ENCODE measurements at places on chromosomes 5 and 9. TPM values are rescaled to one million over a fixed set of nuclear protein-coding genes. Genes with fewer than 3 reads are reported as not detected.
A peak's percentile ranks its signal among the peaks of the same experiment; 100 is the strongest.

The IFNA13 gene
- total RNA-seq: not detected

The ANKRD18A gene
- 4.5 TPM for total RNA-seq

The SMC5 gene
- total RNA-seq: 50.7 TPM

The IRX4 gene
- not detected for total RNA-seq

The OR1J4 gene
- 0.21 TPM for total RNA-seq

- no peak for DNase-seq
These were observed 4.4 kb upstream of the PDE6A start for GRCh38 chr5:149948993-149949392.

DNA sequence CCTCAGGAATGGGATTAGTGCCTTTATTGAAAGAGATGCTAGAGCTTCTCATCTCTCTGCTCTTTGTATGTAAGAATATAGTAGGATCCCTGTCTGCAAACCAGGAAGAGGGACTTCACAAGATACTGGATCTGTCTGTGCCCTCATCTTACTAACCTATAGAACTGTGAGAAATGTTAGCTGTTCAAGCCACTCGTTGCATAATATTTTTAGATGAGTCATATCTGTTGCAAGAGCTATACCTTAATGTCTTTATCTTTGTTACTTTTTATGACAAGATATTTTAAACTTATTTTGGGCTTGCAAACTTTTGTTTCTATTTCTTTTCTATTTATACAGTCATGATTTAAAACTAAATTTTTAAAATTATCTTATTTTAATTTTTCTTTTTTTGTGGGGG, 1296.8 kb upstream of the CDH6 start:
- DNase-seq: no peak

- DNase-seq: no peak
These were observed 545.2 kb upstream of the ACO1 start for GRCh38 chr9:31839273-31839672.

GRCh38 chr9:74770508-74771261, 117.0 kb downstream of the TRPM6 start:
- peak; percentile 79 for DNase-seq

- DNase-seq: no peak
These were observed 4.0 kb downstream of the TRAF1 start for GRCh38 chr9:120922404-120923195.

DNA sequence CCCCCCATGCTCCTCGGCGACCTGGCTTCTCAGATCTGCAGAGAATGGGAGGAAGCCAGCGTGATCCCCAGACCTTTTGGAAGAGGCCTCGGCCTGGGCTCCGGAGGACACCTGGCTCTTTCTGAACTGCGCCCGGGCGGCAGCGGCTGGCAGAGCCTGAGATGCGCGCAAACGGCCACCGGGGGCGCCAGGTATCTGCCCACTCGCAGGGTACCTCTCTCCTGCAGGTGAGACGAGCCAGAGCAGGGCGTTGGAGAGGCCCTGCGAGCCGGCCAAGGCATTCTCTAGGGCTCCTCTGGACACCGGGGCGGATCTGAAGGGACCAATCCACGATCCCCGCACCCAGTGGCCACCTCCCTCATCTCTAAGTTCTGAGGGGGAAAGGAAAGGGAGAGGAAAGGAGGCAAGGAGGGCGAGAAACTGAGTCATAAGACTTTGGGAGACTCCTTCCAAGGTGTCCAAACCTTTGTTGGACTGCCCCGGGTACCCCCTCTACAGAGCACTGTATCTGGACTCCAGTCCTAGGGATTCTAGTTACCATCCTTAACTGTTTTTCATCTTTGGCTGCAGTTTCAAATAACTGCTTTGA, 55.0 kb upstream of the SLC46A2 start:
- no peak for DNase-seq

GRCh38 chr9:101311191-101311590, 73.6 kb downstream of the BAAT start:
- DNase-seq: no peak

- DNase-seq: no peak
These were observed 120.6 kb downstream of the SEMA6A start for GRCh38 chr5:116453988-116454411.

- DNase-seq: no peak
These were observed 20.3 kb downstream of the CAMSAP1 start for GRCh38 chr9:135887021-135887507.

GRCh38 chr5:17163221-17163620, 54.2 kb upstream of the BASP1 start:
- no peak for DNase-seq

DNA sequence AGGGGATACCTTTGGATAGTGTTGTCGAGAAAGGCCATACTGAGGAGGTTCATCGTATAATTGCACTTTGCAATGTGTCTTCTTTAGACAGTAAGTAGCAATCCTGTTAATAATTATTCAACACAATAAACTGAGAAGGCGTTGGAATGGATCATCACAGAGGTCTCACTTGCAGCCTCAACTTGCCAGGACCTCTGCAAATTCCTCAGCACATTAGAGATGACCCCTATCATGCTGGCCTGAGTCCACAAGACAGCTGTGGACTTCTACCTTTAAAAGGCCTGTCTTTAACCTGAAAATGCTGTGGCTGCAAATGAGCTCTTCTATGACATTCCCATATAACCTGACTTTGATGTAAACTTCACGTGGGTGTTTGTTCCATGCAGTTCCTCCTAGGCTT, 14.1 kb downstream of the SH3TC2 start:
- DNase-seq: no peak

DNA sequence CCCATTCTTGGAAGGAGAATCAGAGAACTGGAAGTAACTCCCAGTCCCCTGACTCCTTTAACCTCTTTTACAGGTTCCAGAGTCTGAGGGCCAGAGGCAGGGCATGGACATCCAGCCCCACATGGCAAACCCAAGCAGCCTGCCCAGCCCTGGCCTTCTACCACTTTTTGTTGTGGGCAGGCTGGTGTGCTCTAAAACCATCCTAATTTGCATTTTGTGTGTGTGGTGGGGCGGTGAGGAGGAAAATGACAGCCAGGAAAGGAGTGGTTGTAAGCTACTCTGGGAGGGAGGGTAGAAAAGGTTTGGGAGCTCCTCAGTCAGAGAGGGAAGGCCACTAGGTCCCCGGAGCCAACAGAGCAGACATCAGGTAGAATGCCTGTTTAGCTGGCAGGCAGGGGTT, 90.6 kb downstream of the PSD2 start:
- DNase-seq: no peak

- peak; percentile 77 for DNase-seq
These were observed 71.5 kb downstream of the IL6ST start for GRCh38 chr5:55923177-55923771.

DNA sequence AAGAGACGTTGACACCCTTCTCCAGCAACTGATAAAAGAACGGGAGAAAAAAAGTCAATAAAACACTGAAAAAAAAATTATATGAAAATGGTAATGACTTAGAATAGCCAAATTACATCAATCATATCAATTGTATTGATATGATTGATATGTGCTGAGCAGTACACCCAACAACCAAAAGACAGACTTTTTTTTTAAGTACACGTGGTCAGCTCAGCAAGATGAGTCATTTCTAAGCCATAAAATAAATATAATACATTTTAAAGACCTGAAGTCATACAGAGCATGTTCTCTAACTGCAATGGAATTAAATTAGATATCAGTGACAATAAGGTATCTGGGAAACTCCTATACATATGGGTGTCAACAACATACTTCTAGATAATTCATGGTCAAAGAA, 30.9 kb upstream of the OLFM1 start:
- no peak for DNase-seq

Measured in activated CD4-positive, alpha-beta T cell treated with anti-CD3 and anti-CD28 coated beads, Interleukin-2, amount 10 ng/mL, durations not matched to agents 24 days and 14 days (primary cell).